ENCODE measurements at places on chromosomes 3 and 15.

DNA sequence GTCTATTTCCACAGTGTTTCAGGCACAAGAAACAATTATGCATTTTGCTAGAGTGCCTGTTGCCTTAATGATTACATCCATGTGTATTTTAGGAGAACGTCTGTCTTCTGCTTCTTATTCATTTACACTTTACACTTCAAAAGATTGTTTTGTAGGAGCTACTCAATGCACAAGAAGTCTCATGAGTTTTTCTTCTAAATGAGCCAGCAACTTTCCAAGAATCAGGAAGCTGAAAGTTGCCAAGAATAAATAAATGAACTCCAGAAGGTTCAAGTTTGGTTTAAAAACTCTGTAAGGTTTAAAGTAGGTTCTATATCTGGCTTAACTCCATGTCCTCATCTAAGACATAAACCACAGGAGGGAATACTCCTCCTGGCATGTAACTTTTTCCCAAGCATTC is 103.8 kb upstream of the ADPGK start:
- no peak for DNase-seq

GRCh38 chr15:99749386-99749785 is 16.1 kb upstream of the LYSMD4 start:
- DNase-seq: no peak

- no peak for DNase-seq
Measured at GRCh38 chr3:115627180-115628074, 4.1 kb downstream of the GAP43 start.

DNA sequence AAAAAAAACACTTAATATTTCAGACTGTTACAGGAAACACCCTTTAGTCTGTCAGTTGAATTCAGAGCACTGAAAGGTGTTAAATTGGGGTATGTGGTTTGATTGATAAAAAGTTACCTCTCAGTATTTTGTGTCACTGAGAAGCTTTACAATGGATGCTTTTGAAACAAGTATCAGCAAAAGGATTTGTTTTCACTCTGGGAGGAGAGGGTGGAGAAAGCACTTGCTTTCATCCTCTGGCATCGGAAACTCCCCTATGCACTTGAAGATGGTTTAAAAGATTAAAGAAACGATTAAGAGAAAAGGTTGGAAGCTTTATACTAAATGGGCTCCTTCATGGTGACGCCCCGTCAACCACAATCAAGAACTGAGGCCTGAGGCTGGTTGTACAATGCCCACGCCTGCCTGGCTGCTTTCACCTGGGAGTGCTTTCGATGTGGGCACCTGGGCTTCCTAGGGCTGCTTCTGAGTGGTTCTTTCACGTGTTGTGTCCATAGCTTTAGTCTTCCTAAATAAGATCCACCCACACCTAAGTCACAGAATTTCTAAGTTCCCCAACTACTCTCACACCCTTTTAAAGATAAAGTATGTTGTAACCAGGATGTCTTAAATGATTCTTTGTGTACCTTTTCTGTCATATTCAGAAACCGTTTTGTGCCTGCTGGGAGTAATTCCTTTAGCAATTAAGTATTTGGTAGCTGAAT is 17.9 kb downstream of the TMEM43 start:
- peak; percentile 29 for DNase-seq

GRCh38 chr3:142056656-142057330 is 92.6 kb downstream of the TFDP2 start:
- no peak for DNase-seq

- DNase-seq: no peak
Measured at GRCh38 chr3:183359036-183359435, 69.4 kb downstream of the MCF2L2 start.

- DNase-seq: no peak
Measured at GRCh38 chr15:89506026-89506686, 9.8 kb upstream of the RHCG start.

DNA sequence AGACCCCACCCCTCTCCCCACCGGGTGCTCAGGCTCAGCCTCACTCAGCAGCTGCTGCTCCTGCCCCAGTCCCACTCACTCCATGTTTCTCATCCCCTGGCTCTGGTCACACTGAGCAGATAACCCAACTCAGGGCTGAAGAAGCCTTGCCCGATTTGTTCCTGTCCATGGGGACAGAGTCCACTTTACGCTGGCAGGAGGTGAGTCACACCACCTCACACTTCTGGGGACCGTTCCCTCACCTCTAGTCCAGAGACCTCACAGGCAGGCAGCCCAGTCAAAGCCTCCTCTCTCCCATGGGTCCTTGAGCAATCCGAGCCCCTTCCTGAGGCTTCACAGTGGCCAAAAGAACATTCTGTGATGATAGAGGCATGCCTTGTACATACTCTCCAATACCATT is 1.4 kb downstream of the CIDEC start:
- DNase-seq: no peak

- no peak for DNase-seq
Measured at GRCh38 chr3:153528473-153528872, 366.4 kb downstream of the RAP2B start.

DNA sequence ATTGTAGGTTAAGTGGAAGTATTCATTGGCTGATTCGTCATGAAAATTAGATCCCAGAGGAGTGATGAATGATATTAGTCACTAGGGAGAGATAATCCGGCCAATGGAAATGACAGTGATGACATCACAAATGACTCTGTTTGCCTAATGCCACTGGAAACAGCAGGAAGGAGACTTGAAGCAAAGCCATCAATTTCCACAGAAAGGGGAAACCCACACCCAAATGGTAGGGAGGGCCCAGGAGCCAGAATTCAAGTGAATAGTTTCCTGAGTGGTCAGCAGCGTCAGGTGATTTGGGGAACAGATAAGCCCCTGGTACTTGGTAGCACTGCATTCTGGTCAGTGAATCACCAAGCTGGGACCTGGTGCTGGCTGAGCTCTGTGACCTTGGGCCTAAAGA is 3.3 kb upstream of the ADAMTS9 start:
- no peak for DNase-seq
